Activated naive CD8-positive, alpha-beta T cell treated with anti-CD3 and anti-CD28 coated beads for 36 hours (primary cell): ENCODE measurements at places on chromosomes 3 and 15.

DNA sequence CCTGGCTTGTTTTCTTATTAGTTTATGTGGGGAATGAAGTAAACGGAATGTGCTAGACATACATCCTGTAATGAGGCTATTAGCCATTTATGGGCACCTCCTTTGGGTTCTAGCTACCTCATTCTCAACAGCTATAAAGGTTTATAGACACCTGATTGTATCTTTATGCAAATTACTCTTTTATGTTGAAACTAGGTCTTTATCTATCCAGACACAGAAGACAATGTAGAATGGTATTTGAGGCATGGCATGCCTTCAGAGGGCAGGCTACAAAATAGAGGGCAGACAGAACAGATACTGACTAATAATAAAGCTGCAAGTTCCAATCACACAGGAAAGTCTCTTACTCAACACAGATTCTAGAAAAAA is 27.1 kb downstream of the TBC1D2B start:
- no peak for DNase-seq

- DNase-seq: no peak
Observed at GRCh38 chr15:93025625-93025982, 63.4 kb downstream of the RGMA start.

- DNase-seq: no peak
Observed at GRCh38 chr3:43949594-43949993, 258.9 kb downstream of the ABHD5 start.

- DNase-seq: no peak
Observed at GRCh38 chr3:105458518-105459215, 92.0 kb downstream of the ALCAM start.

DNA sequence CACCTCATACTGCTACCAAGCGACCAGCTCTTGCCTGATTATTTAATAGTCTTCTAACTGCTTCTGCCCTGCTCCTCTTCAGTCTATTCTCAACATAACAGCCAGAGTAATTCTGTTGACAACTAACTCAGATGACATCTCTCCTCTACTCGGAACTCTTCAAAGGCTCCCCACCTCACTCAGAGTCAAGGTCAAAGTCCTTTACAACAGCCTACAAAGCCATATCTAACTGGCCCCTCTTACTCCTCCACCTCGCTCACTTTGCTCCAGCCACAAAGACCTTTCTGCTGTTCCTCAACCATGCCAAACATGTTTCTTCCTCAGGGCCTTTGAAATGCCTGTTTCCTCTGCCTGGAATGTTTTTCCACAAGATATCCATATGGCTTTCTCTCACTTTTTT is 43.6 kb downstream of the PIK3R4 start:
- no peak for DNase-seq

DNA sequence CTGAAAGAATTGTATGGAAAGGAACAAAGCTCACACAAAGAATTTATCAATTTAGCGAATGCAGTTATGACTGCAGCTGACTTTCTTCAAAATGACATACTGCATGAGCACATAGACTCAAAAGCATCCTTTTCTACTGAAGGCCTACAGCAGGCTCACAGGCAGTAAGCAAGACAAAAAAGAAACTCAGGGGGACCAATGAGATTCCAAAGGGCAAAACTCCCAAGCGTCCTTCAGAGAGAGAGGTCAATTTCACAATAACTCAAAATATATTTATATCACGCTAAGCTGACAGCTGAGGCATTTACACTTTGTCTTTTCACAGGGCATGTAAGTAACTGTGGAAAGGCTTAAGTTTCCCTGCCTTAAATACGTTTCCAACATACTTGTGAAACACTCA is 427.9 kb upstream of the RASGRP1 start:
- no peak for DNase-seq

DNA sequence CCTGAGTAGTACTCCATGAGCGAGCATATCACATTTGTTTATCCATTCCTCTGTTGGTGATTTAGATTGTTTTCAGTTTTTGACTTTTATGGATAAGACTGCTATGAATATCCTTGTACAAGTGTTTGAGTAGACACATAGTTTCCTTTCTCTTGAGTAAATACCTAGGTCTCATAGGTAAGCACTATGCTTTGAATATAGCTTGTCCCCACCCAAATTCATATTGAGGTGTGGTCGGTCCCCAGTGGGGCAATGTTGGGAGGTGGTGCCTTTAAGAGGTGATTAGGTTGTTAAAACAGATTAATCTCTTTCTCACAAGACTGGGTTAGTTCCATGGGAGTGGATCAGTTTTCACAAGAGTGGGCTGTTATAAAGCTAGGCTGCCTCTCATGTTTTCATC is 42.8 kb downstream of the CDCP1 start:
- DNase-seq: no peak

DNA sequence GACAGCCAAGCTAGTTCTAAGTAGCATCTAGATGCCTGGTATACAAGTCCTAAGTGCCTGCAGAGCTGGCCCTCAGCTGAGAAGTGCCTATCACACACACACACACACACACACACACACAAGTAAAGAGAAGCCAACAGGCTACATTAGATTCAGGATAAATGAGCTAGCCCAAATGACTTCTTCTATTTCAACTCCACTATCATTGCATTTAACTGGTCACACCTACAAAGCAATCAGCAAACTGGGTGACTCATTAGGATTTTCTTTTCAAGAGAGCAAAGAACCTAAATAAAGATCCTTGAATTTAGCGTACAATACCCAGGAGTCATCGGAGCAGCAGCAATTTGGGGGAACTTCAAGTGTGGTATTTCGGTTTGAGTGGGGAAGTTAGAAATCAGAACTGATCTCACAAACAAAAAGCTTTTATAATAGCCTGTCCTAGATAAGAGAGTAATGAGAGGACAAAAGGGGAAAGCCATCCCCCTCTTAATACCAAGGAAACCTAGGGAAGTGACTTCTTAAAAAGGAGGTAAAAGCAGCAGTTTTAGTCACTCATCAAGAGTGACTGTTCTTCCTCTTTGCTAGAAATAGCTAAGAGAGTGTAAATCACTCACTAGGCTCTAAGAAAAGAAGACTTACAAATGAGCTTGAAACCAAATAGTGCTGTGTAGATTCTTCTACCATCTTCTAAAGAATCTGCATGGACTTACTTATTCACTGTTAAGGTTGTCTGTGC is 112.7 kb downstream of the TNIK start:
- DNase-seq: no peak

GRCh38 chr3:142778541-142778940 is 54.7 kb downstream of the TRPC1 start:
- no peak for DNase-seq

- DNase-seq: no peak
Observed at GRCh38 chr3:187448674-187449073, 80.5 kb downstream of the RTP4 start.

DNA sequence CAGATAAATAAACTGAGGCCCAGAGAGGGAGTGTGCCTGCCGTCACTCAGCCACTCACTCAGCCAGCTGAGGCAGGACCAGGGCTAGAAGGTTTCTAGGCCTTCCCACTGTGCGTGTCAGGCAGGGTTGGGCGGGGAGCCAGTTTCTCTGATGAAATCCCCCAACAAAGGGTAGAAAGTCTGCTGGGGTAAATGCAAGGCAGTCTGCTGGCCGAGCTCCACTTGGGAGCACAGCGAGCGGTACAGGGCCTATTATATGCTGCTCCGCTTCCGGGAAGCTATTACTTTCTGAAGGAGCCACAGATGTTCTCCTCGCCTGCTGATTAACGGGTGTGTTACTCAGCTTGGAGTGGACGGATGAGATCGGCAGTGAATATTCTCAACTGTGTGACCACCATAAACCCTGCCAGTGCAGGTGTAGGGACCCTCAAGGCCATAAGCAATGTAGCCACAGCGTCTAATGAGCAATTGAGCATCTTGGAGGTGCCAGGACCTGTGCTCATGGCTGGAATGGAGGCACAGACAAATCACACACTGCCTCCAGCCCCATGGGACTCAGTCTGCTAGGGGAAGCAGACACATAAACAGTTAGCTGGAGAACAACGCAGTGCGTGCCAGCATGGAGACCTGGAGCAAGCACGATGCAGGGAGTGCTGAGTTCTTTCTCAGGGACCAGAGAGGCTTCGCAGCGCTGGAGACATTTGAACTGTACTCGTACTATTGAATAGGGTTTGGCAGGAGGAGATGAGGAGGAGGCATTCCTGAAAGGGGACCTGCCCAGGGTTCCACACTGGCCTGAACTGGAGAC is 42.1 kb downstream of the CORO2B start:
- DNase-seq: no peak

GRCh38 chr15:27671819-27672437 is 427.2 kb downstream of the OCA2 start:
- no peak for DNase-seq

GRCh38 chr3:123813876-123814275 is 70.3 kb downstream of the MYLK start:
- DNase-seq: no peak

DNA sequence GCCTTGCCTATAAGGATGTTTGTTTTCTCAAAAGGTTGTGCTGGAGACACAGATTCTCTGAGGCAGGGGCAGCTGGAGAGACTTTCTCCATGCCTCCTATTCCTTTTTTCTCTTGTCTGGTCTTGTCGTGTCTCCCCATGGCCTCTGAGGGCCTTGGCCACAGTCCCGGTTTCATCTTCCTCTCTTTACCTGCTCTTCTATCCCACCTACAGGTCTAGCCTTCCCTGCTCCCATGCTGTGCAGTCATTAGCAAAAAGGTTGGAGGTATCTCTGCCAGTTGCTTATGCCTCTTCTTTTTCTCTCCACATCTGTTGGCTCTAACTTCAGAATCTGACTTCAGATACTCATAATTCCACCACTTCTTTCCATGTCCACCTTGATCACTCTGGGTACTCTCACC is 191.1 kb downstream of the IL20RB start:
- no peak for DNase-seq

- peak; percentile 84 for DNase-seq
Observed at GRCh38 chr3:133927540-133928066, 31.9 kb upstream of the RAB6B start.

DNA sequence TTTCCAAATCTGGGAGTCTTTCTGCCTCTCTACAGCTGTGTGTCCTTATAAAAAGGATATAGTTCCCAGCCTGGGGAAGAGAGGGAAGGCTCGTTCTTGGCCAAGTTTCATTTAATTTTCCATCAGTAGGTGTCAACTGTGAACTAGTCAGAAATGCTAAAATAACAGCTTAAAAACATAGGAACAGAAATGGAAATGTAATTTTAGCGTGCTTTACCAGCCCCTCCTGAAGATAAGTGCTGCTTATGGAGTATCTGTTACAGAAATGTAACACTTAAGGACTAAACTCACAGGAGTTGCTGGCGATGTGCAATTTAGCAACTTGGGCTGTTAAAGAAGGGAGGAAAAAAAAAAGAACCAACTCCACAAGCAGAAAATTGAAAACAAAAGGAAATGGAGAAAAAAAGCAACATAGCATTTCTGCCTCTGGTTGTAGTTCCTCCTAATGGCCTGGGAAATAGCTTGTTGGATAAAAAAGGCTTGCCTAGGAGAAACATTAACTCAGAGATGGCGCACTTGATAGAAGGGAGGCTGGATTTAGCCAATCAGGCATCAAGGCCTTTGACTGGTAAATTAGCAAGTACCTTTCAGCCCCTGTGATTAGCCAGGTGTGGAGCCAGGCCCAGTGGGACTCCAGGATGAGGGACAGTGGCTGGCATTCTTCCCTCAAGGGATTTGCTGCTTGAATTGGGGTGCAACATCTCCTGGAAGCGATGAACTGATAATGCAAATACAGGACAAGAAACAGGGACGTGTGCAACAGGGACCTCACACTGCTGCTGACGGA is 84.3 kb downstream of the RPLP1 start:
- DNase-seq: no peak

- DNase-seq: no peak
Observed at GRCh38 chr3:41198046-41198445, 1.3 kb upstream of the CTNNB1 start.

GRCh38 chr3:194982472-194982871 is 288.5 kb downstream of the XXYLT1 start:
- no peak for DNase-seq

- DNase-seq: no peak
Observed at GRCh38 chr15:87924433-87924832, 332.1 kb downstream of the NTRK3 start.

GRCh38 chr3:139774560-139775302 is 97.0 kb upstream of the NMNAT3 start:
- no peak for DNase-seq

DNA sequence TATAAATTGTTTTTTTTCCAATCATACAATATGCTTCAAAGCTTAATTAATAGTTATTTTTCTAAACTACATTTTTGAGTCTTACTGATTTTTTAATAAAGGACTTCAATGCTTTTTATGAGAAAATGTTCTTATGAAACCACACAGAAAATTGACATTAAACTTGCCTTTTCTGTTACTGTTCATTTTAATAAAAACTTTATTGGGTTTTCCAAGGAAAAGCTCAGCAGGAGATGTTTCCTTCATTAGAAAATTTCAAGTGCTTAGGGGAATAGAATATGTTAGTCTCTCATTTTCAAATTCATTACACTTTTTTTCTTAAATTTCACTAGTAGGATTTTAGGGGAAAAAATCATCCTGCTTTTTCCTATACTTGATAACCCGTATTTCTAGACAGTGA is 711.4 kb downstream of the DIPK2A start:
- DNase-seq: no peak

DNA sequence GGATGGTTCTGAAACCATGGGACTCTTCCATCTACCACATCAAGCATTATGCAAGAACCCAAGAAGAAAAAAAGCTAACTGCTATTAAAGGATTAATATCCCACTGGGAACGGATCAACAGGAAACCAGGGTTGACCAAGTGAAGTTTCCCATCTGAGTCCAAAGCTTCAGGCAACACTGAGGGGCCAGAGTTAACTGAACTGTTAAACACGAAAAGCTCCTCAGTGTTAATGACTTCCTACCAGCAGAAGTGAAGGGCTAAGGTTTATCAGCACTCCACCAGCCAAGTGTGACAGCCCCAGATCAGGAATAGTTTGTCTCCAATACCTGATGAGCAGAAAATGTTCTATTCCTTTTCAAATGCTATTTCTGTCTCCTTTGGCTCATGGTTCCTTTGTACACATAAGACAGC is 36.7 kb downstream of the PTPN9 start:
- no peak for DNase-seq

GRCh38 chr15:61869656-61870055 is 190.6 kb downstream of the VPS13C start:
- DNase-seq: no peak

GRCh38 chr3:193884027-193884426 is 251.9 kb upstream of the HES1 start:
- no peak for DNase-seq
